ENCODE measurements at places on chromosomes 6 and 20.

DNA sequence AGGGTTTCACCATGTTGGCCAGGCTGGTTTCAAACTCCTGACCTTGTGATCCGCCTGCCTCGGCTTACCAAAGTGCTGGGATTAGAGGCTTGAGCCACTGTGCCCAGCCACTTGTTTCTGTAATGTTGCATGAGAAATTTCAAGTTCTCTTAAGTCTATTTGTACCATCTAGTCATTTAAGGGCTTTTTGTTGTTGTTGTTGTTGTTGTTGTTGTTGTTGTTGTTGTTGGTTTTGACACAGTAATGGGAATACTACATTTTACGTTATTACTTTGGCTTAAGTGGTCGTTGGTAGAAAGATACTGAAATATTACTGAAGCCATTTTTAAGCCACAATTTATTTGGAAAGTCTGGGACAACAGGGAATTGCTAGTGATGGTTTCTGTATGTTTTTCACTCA is 52.0 kb downstream of the CSE1L start:
- DNase-seq: no peak

- DNase-seq: no peak
Measured at GRCh38 chr6:144283646-144284477, 1.3 kb upstream of the UTRN start.

GRCh38 chr6:53929821-53930120 is 135.0 kb downstream of the LRRC1 start:
- DNase-seq: no peak

GRCh38 chr20:50277460-50278376 is 87.1 kb downstream of the CEBPB start:
- DNase-seq: no peak

- DNase-seq: no peak
Measured at GRCh38 chr20:51696304-51697071, 71.7 kb downstream of the ATP9A start.

DNA sequence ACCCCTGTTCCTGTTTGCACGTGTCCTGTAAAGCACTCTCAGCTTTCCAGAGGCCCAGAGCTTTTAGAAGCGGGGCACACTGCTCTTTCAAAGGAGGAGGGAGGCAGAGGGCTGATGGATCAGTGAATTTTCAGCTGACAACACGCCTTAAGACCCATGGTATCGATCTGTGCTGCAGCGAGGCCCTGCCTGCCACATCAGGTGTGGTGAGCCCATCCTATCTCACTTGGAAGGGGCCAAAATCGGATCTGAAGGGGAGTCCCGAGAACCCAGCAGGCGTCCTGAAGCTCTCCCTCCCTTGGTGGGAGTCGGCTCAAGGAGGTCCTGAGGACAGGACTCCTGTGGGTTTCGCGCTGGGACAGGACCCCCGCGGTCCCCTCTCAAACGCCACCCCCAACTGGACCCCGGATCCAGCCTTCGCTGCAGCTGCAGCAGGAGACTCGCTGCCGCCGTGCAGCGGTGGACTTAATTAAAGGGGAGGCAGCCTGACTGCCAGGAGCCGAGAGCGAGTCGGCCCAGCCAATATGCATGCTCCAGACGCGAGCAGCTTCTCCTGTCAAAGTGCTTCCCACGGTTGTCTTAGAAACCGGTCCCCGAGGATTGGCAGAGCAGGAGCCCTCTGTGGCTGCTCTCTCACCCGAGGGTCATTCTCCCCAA is 580.0 kb upstream of the ZNF337 start:
- DNase-seq: no peak

GRCh38 chr6:34151321-34152041 is 5.6 kb upstream of the GRM4 start:
- DNase-seq: no peak

- no peak for DNase-seq
Measured at GRCh38 chr20:38514185-38514584, 41.5 kb downstream of the RALGAPB start.

DNA sequence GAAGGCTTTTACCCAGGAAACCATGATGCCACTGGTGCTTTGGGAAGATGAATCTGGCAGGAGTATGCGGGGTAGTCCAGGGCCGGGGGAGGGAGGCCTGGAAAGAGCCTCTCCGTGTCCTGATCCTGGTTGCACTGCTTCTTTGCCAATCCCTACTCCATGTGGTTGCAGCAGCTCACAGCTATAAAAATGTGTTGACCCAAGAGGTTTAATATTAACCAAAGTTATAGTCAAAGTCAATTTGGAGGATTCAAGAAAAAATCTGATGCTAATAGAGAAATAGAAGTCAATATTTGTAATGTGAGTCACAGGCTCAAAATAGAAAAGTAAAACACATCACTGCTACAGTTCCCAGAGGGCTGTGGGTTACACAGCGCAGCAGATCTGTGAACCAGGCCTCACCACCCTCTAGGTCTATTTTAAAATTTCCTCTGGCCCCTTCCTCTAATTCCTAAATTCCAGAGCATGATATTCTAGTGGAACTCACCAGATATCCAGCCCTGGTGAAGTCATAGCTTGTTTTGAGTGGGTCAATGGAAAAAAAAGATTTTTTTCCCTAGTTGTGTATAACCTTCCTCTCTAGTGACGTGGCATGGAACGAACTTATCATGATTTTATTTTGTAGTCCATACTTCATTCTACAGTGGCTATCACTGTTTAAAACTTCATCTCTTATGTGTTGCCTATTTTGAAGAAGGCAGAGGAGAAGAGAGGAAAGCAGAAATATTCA is 63.2 kb upstream of the BMP2 start:
- no peak for DNase-seq

DNA sequence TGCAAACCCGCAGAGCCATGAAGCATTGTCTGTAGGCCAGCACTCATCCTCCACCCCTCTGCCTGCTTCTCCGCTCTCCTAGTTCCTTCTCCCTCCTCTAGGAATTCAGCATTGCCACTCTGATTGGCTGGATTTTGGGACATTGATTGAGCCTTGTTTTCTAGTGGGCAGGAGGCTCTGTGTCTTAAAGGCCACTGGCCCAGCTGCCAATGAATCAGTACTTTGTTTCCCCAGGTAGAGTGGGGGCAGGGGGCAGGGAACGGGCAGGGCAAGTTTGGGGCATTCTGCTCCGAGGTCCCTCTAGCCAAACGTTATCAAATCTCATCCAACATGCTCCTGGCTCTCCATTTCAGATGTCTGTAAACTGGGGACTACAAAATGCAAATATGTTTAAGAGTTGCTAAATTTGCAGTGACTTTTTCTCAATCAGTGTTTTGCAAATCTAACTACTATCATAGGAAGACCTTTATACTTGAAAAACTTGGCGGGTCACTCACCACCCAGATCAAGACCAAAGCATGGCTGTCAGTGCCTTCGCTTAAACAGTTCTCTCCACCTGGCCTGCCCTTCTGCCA is 10.4 kb upstream of the BPI start:
- no peak for DNase-seq

GRCh38 chr6:36128073-36128472 is 2.2 kb upstream of the MAPK13 start:
- DNase-seq: no peak

GRCh38 chr6:158784505-158784904 is 34.7 kb downstream of the EZR start:
- peak; percentile 77 for DNase-seq

DNA sequence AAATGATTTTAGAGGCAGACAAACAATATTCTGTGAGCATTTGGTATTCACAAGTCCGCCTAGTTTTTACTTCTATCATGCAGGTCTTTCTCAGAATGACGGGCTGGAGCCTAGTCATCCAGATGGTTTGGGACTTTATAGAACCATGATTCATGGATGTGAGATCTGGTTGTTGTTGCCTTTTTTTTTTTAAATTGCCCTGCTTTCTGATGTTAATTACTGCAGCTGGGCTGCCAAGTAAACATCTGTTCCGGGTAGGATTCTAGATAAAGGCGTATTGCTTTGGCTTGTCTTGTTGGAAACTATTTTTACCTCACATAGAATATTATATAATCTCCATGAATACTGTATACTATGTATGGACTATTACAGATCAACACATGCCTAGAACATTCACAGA is 58.1 kb downstream of the RNF217 start:
- no peak for DNase-seq

GRCh38 chr6:163640641-163641040 is 226.1 kb downstream of the QKI start:
- no peak for DNase-seq

DNA sequence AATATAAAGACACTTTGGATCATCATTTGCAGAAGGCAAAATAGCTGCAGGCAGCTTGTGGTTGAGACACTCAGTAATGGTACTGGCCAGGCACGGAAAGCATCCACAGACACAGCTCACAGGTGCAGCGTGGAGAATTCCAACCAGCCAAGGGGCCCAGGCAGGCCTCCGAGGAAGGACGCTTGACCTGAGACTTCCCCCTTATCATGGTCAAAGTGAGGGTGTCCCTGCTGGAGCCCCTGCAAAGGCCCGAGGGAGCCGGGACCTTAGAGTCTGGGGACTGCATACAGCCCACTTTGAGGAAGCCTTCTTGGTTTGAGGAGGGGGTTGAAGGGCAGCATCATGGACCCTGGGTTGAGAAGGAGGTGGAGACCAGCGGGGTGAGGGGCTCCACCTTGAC is 15.1 kb upstream of the MYT1 start:
- DNase-seq: no peak

GRCh38 chr6:139473731-139474130 is 99.3 kb upstream of the CITED2 start:
- no peak for DNase-seq

DNA sequence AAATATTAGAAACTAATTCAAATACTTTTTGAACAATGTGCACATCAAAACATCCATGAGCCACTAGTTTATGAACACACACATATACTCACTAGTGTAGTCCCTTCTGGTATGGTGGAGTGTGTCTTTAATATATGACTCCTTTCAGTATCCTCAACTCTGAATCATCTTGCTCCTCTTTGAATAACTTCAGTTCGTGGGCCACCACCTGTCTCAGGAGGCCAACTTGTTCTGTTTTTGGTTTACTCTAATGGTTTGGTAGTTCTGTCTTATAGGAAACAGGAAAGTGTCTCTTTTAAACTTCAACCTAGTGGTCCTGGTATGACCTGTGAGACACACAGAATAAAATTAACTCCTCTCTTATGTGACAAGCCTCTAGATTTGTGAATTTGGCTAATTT is 55.6 kb downstream of the ZNF292 start:
- no peak for DNase-seq

- no peak for DNase-seq
Measured at GRCh38 chr6:73514746-73515110, 6.1 kb downstream of the EEF1A1 start.

Measured in NCI-H226 (cell line).